ENCODE measurements at places on chromosomes 1 and 21.

DNA sequence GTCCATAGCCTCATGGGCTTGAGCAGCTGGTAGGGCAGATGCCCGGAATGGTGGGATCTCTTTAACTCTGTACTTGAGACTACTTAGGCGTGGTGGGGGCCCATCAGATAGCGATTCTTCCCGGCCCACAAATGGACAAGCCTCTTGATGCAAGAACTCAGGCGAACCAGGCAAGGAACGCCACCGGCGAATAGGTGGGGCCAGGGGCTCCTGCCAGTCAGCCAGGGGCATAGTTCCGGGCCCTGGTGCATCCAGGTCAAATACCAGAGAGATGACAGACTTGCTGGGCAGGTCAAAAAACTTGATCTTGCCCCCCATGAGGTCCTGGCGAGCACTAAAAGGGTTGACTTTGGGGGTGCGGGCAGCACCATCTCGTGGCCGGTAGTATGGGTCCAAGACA, 4.8 kb upstream of the MUTYH start:
- no peak for DNase-seq

- no peak for DNase-seq
Observed at GRCh38 chr21:44598061-44598460, 2.3 kb upstream of the KRTAP10-7 start.

GRCh38 chr1:205569411-205570172, 62.2 kb downstream of the ELK4 start:
- DNase-seq = no peak

- no peak for DNase-seq
Observed at GRCh38 chr1:170426596-170426995, 105.4 kb upstream of the GORAB start.

GRCh38 chr1:153957744-153958110, 685 bp downstream of the CRTC2 start:
- DNase-seq = no peak

GRCh38 chr1:199931666-199932377, 95.7 kb upstream of the NR5A2 start:
- no peak for DNase-seq

DNA sequence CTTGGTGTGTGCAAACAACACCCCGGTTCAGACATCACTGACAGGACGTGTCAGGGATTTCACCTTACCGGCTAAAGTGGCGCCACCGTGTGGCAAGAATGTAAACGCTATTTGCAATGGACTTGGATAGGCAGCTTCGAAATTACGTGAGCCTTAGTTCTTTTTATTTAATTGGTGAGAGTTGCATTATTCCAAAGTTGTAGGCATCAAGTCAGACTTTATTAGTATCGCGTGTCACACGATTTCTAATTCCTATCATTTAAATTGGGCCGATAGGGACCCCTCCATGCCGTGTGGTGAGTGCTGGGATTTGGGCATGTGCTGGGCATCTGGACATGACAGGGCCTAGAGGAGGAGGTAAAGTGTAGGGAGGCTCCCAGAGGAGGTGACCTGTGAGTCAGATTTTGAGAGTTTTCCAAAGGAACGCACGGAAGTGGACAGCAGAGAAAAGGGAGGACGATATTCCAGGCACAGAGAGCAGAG, 14.5 kb upstream of the CPT2 start:
- no peak for DNase-seq

DNA sequence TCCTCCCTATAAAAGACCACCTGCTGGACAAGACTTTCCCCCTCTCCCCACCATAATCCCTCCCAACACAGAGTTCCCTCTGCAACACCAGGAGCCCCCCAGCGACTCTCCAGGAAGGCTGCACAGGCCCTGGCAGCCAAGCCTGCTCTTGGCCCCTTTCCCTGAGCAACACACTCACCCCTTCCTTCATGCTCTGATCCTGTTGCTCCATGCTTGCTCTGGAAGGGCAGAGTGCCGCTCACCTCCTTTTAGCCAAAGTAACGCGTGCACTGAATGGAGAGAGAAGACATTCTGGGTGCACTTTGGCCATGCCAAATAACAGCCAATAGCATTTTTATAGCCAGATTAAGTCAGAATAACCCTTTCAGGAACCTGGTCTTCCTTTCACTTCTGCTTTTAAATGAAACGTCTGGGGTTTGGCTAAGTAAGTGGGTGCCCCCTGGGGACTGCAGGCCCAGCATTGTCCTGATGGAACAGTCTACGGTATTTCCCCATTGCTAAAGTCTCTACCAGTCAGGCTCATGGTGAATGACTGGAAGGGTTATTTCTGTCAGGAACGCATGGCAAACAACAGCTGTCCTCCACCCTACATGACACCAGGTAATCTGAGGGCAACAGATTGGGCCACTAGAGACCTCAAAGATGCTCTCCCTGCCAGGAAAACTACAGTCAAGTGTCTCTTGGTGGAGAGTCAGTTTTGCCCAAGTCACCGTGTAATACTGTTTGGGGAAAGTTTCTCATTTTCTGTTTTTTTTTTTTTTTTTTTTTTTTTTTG, at the start of gene SLC2A5:
Gene SLC2A5 (minus strand): TSS at position 310 of the 775 bp plus-strand sequence. CDS start 99 bp downstream, at position 211.
- no peak for DNase-seq

DNA sequence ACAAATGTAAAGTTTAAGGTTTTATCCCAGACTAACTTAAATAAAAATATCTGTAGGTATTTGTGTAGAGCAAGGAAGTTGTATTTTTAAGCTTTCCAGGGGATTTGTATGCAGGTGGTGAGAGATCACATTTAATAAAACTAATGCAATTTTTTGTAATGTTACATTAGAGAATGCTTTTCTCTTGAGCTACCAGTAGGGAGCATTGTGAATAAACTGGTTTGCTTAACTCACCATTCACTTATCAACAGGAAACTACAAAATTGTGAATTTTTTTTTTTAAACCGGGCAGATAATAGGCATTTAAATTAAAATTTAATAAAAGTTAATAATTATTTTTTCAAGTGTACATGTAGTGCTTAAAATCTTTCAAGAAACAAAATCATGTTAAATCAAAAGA, 78.6 kb downstream of the IVNS1ABP start:
- no peak for DNase-seq

- no peak for DNase-seq
Observed at GRCh38 chr1:209710093-209710492, 5.4 kb downstream of the HSD11B1 start.

GRCh38 chr1:85258536-85259117, 835 bp downstream of the C1orf52 start:
- no peak for DNase-seq

DNA sequence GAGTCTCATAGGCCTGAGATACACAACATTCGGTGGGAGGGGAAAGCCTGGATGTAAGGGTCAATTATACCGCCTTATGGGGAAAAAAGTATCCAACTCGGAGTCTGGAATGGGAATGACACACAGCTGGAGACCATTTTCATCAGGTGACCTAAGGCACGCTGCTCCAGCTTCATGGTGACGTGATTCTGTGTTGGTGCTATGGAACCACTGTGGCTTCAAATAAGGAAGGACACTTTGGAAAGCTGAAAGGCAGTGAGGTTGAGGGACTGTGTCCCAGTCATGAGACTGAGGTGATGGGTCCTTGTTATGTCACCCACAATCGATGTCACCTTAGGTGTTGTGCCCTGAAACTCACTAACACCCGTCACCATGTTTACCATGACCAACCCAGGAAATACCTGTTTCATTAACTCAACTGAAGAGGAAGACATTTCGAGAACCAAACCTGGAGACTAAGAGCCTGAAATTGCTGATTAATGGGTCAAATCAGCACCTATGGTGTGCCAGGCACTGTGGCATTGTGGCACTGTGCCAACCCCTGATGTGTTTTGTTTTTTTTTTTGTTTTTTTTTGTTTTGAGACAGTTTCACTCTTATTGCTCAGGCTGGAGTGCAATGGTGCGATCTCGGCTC, 54.5 kb downstream of the IRF2BP2 start:
- DNase-seq = no peak

DNA sequence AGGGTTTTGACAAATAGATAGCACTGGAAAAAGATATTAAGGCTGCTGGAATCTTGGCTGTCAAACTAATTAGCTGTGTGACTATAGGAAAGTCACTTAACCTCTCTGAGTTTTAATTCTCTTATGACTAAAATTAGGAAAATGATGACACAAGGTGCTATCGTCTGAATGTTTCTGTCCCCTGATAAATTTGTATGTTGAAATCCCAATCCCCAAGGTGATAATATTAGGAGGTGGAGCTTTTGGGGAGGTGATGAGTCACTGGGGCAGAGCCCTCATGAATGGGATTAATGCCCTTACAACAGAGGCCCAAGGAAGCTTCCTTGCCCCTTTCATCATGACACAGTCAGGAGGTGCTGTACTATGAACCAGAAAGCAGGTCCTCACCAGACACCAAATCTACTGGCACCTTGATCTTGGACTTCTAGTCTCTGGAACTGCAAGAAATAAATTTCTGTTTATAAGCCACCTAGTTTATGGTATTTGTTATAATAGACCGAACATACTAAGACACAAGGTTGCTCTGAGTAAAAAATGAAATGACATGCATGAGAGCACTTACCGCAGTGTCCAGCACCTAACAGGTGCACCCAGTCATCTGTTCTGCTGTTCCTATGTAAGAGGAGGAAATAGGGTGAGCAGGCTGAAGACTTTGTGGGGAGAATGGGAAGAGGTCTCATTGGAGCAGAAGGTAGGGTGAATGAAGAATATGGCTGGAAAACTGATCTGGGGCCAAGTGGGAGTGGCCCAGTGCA, 26.3 kb upstream of the DISP1 start:
- no peak for DNase-seq

DNA sequence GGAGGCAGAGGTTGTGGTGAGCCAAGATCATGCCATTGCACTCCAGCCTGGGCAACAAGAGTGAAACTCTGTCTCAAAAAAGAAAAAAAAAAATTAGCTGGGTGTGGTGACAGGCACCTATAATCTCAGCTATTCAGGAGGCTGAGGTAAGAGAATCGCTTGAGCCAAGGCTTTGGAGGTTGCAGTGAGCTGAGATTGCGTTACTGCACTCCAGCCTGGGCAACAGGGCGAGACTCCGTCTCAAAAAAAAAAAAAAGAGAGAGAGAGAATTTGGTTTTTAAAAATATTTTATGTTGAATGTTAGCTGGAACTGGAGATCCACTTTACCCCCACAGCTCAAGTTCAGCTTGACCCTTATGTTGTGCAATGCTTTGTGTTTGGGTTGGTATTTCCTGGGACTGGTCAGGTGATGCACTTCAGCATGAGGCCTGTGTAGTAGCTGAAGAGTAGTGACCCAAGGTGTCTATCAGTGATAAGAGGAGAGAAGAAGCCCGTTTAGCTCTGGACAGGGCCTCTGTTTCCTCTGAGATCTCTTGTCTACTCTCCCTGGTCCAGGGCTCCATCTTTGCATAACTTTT, 36.8 kb upstream of the MACF1 start:
- DNase-seq = no peak

GRCh38 chr21:25813917-25814316, 79.1 kb downstream of the GABPA start:
- no peak for DNase-seq

DNA sequence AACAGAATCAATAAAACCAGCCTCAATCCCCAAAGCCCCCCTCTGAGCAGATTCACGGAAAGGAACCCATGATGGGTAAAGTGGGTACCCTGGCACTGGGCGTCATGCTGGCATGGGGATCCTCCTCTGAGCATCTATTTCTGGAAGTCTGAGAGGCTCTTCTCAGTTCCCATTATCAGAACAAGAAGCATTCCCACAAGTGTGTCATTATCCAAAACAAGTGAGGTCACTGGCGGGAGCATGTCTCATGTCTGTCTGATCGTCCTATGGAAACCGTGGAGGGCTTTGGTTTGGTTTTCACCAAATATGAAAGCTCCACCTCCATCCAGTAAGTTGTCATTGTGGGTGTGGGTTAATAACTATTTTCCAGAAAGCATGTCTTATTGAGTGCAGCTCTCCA, 70.7 kb downstream of the PGM1 start:
- no peak for DNase-seq

DNA sequence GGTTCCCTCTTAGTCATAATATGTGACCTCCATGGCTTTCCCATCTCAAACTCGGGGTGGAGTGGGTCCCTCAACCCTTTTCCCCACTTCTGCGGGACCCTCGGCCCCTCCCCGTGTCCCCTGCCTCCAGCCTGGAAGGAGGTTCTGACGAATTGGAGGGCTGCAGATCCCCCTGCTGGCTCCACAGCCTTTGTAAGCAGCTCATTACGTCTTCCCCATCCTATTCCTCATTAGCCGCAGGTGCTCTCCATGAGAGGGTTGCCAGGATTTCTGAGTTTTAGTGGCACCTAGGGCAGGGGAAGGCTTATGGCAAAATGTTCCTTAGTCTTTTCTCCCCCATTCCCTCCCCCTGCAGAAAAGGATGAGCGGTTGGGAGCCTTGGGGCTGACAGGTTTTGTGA, 8.3 kb downstream of the ACTL8 start:
- no peak for DNase-seq

GRCh38 chr1:109040989-109041620, 797 bp downstream of the WDR47 start:
- no peak for DNase-seq

GRCh38 chr1:198631292-198631691, 7.5 kb upstream of the PTPRC start:
- DNase-seq = no peak

GRCh38 chr1:233241759-233242158, 53.8 kb downstream of the PCNX2 start:
- no peak for DNase-seq

GRCh38 chr1:157287462-157287861, 149.3 kb upstream of the ETV3 start:
- DNase-seq = no peak

- DNase-seq = no peak
Observed at GRCh38 chr1:29991025-29991424, 732.4 kb downstream of the MATN1 start.

DNA sequence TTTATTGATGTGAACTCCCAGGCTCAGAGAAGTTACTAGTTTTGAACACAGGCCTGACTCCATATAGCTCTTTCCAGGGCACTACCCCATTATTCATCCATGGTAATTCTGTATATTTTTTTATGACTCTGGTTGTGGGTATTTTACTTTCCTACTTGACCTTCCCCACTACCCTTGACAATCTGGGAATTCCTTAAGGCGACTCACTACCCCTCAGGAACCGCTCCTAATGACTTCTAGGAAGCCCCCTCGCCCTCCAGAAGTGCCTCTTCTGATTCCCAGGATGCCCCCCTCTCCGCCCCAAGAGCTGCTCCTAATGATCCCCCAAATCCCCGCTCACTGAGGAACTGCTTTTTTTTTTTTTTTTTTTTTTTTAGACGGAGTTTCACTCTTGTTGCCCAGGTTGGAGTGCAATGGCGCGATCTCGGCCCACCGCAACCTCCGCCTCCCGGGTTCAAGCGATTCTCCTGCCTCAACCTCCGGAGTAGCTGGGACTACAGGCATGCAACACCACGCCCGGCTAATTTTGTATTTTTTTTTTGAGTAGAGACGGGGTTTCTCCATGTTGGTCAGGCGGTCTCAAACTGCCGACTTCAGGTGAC, 972 bp upstream of the KDM4A start:
- DNase-seq = no peak

- DNase-seq = no peak
Observed at GRCh38 chr1:177567393-177567792, 396.6 kb downstream of the BRINP2 start.

DNA sequence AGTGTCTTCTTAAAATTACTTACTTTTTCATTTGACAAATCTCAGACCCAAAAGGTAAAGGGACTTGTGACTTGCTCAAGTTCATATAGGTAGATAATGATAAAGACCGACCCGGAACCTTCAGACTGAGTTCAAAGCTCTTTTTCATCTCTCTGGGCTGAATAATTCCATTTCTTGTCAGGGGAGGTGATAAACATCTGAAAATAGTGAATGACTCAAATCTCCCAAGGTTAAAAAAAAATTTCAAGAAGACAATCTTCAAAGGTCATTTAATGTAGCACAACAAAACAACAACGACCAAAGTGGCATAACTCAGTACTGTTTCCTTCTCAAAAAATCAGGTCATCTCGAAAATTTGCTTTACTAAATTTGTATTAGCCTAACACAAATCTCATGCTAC, 20.6 kb downstream of the LUZP1 start:
- DNase-seq = no peak

GRCh38 chr1:116152950-116153691, 41.9 kb downstream of the MAB21L3 start:
- no peak for DNase-seq
